ENCODE measurements at places on chromosomes 11 and 22. TPM values are rescaled to one million over a fixed set of nuclear protein-coding genes. Genes with fewer than 3 reads are reported as not detected.

The C1QTNF4 gene
- 0.10 TPM for total RNA-seq

The TTC36 gene
- 0.19 TPM for total RNA-seq

The FGF3 gene
- not detected for total RNA-seq

The H19 gene
- 28.1 TPM for total RNA-seq

All from vein endothelial cell (primary cell).